ENCODE measurements at places on chromosomes 5 and 9. TPM values are rescaled to one million over a fixed set of nuclear protein-coding genes. Genes with fewer than 3 reads are reported as not detected.

FGD3 gene
- total RNA-seq, result not detected

SPINK6 gene
- total RNA-seq, result not detected

EDIL3 gene
- 44.8 TPM for total RNA-seq

LRRC70 gene
- 0.79 TPM for total RNA-seq

SH3RF2 gene
- 0.79 TPM for total RNA-seq

PCAT7 gene
- total RNA-seq, result not detected

PTPRD gene
- 13.1 TPM for total RNA-seq

RGMB gene
- 14.7 TPM for total RNA-seq

RAI14 gene
- 56.6 TPM for total RNA-seq

ARL14EPL gene
- total RNA-seq, result 0.69 TPM

ZDHHC11 gene
- 3.3 TPM for total RNA-seq

NOTCH1 gene
- 17.3 TPM for total RNA-seq

FOXD4L5 gene
- 0.09 TPM for total RNA-seq

IFNW1 gene
- not detected for total RNA-seq

GRXCR2 gene
- not detected for total RNA-seq
